ENCODE measurements at places on chromosomes 3 and 15. TPM values are rescaled to one million over a fixed set of nuclear protein-coding genes. Genes with fewer than 3 reads are reported as not detected.

Gene SLC22A13
- 0.19 TPM for total RNA-seq

Gene EIF1B
- 112 TPM for total RNA-seq

DNA sequence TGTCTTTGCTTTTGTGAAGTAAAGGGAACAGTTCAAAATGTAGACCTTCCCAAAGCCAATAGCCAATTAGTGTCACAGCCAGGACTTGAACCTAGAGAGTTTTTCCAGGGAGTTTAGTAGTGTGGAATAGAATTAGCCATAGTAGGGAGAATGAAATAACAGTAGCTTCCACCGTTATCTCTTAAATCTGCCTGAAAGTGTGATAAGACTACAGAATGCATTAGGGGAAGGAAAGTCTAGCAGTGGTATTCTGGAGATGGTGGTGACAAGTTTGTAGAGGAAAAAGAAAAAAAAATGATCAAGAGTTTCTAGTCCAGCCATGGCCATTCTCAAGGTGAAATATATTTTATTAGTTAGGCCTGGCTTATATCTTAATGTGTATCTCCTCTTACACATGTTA lies 13.8 kb downstream of the ATP11B start:
- no peak for DNase-seq

- DNase-seq = no peak
Measured at GRCh38 chr3:186189492-186189891, 80.6 kb upstream of the ETV5 start.

DNA sequence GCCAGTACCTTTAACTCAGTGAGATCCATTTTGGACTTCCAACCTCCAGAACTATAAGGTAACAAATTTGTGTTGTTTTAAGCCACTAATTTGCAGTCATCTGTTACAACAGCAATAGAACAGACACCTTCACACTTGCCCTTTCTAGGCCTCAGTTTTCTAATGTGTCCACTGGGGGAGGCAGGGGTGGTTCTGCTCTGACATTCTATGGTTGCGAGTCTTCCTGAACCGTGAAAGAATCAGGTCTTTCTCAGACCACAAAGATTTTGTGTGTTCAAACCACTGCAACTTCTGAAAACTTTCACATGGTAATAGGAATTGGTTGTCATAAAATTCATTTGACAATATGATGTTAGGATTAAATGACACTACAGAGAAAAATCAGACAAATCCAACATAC lies 26.8 kb upstream of the CSTA start:
- no peak for DNase-seq

Gene PRSS50
- total RNA-seq = not detected

Data from CD4-positive, alpha-beta T cell (primary cell).